ENCODE measurements at places on chromosomes 3 and 15.

DNA sequence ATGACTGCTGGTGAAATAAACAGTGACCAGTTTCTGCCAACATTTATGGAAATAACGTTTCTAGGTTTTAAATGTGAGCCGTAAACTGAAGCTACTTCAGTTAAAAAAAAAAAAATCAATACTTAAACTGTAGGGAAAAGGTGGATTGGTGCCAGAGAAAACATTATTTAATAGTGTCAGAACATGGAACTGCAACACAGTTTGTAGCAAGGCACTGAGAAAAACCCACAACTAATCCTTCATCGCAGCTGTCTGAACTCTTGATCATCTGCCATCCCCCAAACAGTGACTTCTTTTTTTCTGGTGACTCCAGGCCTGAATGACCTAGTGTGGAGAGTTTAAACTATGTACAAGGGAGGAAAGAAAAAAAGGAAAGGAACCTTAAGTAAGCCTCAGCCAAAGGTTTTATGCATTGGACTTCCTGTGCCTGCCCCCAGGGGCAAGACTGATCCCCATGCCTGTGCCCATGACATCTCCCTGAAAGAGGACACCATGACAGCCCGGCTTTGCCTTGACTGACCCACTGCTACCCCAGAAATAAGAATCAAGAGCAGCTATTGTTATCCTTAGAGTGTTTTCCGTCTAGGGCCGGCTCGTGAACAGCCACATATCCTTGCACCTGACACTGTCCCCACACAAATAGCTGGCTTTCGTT is 33.1 kb downstream of the CRTAP start:
- DNase-seq: no peak

GRCh38 chr3:42394579-42395288 is 15.7 kb downstream of the LYZL4 start:
- no peak for DNase-seq

DNA sequence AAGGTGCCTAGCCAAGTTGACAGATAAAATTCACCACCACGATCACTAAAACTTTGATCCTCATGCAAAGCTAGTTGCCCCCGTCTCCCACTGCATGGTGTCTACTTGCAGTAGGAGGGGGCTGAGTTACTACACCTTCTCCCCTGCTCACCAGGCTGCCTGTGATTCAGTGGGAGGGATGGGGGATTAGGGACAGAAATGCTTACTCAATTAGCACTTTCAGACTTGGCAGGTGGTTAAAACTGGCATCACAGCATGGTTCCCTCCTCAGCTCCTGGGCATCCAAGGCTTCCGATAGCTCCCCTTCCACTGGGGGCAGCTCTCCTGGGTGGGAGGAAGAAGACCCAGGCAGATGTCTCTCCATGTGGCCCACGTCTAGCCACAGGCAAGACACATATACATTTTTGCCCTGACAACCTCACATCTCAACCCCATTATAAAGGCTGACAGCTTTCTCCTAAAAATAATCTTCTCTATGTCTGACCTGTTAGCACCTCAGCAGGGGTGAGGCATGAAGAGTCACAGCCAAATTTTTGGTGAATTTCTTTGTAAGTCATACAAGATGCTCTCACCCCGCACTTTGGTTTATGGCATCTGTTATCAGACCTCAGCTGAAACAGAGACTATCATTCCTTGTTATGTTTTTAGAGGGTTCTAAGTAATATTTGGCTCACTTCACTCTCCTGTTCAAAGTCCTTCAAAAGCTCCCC is 369.0 kb downstream of the SV2B start:
- DNase-seq: no peak

DNA sequence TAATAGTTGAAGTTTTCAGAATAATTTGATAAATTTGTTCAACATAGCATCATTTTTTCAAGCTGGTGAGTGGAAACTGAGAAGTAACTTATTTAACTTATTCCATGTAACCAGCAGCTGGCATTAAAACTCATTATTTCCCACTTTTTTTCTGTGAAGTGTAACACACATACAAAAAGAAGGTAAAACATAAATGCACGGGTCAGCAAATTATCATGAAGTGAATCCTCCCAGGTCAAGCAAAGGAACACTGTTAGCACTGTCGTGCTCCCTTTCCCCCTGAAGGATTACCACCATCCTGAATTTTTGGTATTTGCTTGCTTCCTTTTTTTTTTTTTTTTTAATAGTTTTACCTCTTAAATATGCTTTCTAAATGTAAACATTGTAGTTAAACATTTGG is 77.6 kb upstream of the LRRFIP2 start:
- DNase-seq: no peak

DNA sequence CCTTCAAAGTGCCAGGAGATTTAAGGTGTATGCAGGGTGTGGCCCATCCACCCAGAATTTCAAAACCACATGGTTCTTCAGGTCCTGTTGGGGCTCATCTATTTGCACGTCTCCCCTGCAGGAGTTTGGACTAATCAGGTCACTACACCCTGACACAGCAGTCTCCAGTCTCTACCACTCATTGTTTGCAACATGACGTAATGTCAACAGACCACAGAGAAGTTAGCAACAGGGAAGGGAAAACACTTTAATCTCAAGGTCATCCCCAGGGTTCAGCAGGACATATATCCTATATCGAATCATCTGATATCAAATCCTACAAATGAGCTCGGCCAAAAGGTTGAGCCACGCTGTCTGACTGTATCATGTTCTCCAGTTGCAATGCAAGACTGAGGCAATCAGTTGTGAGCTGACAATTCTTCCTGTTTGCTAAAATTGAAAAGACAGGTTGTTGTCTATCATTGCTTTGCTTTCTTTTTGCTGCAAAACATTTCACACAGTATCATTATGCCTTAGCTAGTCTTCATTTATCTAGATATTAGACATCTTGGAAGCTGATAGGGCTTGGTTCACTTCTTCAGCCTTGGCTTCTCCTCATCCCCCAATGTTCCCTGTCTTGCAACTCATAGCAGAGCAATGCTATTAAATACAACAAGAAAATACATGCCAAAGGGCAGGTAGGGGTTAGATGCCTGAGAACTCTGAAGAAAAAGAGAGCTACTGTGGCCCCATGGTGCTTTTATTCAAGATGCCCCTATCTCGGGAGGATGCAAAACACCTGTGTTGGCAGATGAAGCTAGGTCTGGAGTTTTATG is 13.4 kb upstream of the LEKR1 start:
- no peak for DNase-seq

DNA sequence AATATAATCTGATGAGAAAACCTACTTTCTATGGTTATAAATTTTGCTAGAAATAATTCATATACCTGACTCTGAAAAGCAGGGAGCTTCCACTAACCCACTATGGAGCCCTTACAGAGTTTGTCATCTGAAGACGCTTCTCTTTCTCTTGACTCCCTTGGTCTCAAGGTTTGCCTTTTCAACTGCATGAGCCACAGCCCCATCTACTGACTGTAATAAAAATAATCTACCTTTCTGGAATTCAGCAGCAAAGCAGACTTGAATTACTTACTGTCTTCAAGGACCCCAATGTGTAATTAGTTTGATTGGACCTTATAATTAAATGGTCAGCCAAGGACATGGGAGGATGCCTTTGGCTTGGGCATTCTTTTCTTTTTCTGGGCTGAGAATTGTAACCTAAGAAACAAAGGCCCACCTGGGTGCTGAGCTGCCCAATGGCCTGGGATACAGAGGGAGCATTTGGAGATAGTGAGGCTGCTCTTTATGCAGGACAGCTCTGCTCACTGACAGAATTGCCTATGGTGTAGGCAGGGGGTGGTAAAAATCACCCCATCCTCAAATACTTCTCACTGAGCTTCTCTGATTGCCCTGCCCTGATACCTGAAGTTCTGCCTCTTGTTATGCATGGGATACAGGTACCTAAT is 178.6 kb upstream of the TRIM42 start:
- DNase-seq: no peak

GRCh38 chr3:173902401-173902800 is 504.9 kb downstream of the NLGN1 start:
- no peak for DNase-seq

GRCh38 chr15:87419344-87419743 is 837.2 kb downstream of the NTRK3 start:
- DNase-seq: no peak

DNA sequence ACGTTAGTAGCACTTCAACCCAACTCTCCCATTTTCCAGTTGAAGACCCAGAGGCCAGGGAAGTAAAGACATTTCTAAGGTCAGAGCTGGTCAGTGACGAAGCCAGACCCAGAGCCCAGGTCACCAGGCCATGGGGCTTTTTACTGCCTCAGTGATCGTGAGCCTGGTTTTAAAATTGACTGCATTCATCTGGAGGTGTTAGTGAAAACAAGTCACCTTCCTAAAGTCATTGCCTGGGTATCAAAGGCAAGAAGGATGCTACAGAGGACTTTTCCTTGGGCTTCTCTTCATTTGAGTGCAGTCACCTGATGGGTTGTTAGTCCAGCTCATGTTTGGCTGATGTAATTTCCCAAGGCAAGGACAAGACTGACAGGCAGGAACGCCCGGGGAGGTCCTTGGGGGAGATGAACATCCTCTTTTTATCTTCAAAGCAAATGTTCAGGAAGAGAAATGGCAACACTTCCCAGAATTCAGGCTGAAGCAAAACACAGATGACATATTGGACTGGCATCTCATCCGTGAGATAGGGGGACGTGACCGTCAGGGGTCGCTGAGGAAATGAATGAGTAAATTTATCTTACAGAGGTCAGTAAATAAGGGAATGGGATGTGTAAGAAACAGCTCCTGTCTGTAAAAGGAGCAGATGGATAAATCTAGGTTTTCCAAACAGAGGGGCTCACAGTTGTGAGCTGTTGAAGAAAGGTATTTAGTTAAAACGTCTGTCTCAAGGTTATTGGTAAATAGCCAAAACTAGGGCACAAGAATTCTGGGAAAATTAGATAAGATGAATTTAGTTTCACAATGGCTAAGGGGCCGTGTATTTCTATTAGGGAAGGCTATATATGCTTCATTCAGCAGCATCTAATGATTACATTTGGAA is 201.2 kb downstream of the OPA1 start:
- DNase-seq: no peak

GRCh38 chr3:1515882-1516281 is 423.1 kb downstream of the CNTN6 start:
- DNase-seq: no peak

- DNase-seq: no peak
Measured at GRCh38 chr3:73510334-73510733, 114.4 kb downstream of the PDZRN3 start.

DNA sequence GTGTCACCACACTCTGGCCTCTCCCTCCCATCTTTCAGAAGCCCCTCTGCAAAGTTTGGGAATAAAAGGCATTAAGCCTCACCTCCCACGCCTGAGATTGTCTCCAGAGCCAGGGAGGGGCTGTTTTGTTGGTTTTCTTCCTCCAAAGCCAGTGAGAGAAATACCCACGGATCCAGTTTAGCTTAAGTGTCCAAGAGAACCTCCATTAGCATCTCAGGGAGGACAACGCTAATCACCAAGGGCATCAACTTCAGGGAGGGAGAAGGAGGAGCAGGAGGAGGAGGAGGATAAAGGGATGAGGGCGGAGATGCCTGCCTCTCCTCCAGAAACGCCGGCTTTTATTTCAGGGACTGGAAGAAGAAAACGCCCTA is 101.6 kb downstream of the SRGAP3 start:
- no peak for DNase-seq

- DNase-seq: no peak
Measured at GRCh38 chr3:119538772-119539171, 20.6 kb downstream of the CD80 start.

DNA sequence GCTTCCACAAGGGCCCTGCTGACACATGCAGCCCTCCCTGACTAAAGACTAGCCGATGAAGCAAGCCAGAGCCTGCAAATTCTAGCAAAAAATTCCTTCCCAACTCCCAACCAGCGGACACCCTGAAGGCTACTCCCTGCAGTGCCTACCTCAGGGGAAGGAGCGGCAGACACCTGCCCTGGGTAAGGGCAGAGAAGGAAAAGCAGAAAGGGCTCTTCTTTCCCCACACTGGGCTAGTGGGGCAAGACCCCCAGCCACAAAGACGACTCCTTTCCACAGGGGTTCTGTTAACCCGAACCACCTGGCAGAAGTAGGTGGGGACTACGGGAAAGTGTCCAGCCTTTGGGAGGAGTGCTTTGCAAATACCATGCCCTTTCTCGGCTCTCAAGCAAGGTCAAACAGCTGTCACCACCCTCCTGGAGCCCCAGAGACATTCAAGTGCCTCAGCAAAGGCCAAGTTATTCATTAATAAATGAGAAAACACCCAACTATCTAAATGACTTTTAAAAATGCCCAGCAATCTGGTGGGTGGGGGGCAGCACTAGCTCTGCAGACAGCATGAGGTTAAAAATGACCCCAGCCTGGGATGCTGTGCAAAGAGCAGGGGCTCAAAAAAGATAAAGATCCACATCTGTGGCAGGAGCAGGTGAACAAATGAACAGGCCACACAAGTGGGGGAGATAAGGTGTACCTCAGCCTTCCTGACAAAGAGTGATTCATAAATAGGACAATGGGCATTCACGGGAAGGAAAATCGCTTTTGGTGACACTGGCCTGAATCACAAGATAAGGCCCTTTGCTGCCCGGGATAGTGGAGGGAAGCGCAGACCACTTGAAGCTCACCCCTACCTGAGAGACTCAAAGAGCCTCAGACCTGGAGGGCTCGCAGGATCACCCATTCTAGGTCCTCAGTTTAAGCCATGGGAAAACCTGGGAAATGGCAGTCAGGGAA is 33.0 kb downstream of the CCDC12 start:
- no peak for DNase-seq

DNA sequence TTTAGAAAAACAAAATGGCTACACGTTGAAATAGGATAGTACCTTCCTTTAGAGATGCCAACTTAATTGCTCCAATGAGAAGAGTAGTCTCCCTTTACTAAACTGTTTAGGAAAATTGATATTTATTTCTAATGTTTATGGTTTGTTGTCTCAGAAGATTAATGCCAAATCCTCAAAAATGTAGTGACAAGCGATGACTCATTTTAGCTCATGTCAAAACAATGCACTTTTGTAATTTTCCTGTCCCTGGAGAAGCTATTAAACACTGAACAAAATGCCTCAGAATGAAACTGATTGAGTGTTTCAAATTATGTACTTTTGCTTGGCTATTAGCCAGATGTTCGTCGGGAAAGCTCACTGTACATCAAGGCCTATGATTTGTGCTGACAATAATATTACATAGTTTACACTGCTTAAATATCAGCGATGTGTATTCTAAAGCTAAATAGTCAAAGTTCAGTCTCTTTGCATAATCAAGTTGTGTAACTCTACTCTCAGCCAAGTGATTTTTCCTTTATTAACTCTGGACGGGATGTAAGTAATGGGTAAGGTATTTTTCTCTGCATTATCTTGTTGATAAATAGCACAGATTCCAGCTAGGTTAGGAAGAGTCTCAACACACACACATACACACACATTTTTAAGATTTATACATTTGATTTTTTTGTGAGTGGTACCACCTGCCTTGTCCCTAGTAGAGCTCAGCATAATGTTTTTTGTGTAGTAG is 83.7 kb downstream of the CMSS1 start:
- no peak for DNase-seq

- no peak for DNase-seq
Measured at GRCh38 chr3:44899683-44900367, 25.4 kb downstream of the TGM4 start.

- DNase-seq: no peak
Measured at GRCh38 chr3:138782755-138783154, 52.0 kb downstream of the PIK3CB start.
